Cardiac ventricle fibroblast (primary cell): ENCODE measurements at places on chromosomes 1 and 21. TPM values are rescaled to one million over a fixed set of nuclear protein-coding genes. Genes with fewer than 3 reads are reported as not detected.

The MCOLN2 gene
- total RNA-seq, result 0.20 and 0.56 TPM in 2 replicates

The LAMC2 gene
- 2.2 and 3.3 TPM in 2 replicates for total RNA-seq

The GNG4 gene
- total RNA-seq, result 0.25 and 0.34 TPM in 2 replicates

The TPTE gene
- not detected in 2 replicates for total RNA-seq

The EPHX1 gene
- total RNA-seq, result 390 and 427 TPM in 2 replicates

The CRABP2 gene
- 17.6 and 27.8 TPM in 2 replicates for total RNA-seq

The CYP4Z1 gene
- 0.10 TPM in 1 of 2 replicates, not detected in the other for total RNA-seq

The FPGT gene
- total RNA-seq, result 7.2 and 10.3 TPM in 2 replicates

The LAMB3 gene
- total RNA-seq, result 27.6 and 31.6 TPM in 2 replicates

The FMOD gene
- 27.9 and 29.1 TPM in 2 replicates for total RNA-seq
